ENCODE measurements at places on chromosomes 16 and 17.

DNA sequence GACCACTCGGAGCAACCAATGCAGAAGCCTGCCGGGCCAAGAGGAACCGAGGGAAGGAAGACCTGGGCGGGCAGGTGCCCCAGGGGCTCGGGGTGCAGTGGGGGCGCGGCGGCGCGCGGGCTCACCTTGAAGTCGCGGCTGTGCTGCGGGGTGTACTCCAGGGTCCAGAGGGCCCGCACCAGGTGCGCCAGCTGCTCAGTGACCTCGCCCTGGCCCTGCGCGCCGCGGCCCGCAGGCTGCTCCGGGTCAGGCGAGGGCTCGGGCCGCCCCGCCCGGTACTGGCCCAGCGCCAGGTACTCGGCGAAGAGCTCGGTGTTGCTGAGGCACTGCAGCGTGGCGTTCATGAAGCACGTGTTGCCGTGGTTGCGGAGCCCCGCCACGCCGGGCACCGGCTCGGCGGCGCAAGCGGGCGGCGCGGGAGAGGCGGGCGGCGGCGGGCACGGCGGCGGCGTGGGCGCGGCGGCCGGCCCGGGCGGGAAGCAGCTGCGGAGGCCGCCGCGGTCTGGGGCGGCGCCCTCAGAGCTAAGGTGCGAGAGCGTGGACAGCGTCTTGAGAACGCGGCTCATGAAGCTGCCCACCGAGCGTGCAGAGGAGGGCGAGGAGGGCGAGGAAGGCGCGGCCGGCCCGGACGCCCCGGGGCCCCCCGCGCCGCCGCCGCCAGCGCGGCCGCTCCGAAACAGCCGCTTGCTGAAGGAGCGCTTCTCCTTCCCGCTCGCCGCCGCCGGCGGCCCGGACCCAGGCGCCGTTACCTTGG is 562 bp downstream of the USP31 start:
- DNase-seq = no peak

DNA sequence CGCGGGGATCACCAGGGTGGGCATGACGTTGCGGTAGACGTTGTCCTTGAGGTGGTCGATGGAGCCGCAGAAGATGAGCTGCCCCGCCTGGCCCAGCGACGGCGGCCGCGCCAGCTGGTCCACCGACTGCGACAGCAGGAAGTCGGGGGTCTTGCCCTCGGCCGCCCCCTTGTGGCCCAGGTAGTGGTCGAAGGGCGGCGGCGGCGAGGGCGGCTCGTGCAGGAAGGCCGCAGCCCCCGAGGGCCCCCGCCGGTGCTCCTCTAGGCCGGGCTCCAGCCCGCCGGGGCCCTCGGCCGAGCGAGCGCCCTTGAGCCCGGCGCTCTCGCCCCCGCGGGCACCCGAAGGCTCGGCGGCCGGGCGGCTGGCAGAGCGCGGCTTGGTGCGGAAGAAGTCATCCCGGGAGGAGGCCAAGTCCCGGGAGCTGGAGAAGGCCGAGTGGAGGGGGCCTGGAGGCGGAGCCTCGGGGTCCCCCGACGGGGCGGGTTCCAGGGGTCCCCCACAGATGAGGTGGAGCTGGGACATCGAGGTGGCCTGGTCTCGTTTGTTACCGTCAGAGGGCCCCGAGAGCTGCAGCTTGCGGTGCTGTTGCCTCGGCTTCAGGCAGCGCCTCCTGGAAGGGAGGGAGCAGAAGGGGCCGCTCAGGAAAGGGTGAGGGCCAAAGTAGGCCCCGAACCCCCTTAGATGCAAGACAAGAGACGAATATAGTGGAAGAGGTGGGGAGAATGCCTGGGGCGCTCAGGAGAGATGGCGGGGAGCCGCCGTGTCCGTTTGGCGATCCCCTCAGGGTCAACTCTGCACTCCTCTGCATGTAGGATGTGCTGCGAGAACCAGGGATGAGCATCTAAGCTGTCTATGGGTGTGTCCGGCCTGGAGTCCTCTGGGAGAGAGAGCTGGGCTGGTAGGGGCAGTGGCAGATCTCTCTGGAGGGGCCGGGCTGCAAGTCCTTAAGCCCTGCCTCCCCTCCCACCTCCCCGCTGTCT is 8.8 kb downstream of the FAM171A2 start:
- DNase-seq = no peak

GRCh38 chr17:19378416-19379360 is at the start of gene MAPK7:
TSS of gene MAPK7 (plus strand) at chr17:19378498. CDS start at chr17:19378901, 403 bp downstream.
- DNase-seq = no peak

- no peak for DNase-seq
These were observed 2.6 kb downstream of the FZD2 start for GRCh38 chr17:44559634-44560554.

- no peak for DNase-seq
These were observed 5.1 kb upstream of the PERCC1 start for GRCh38 chr16:1425616-1426370.

DNA sequence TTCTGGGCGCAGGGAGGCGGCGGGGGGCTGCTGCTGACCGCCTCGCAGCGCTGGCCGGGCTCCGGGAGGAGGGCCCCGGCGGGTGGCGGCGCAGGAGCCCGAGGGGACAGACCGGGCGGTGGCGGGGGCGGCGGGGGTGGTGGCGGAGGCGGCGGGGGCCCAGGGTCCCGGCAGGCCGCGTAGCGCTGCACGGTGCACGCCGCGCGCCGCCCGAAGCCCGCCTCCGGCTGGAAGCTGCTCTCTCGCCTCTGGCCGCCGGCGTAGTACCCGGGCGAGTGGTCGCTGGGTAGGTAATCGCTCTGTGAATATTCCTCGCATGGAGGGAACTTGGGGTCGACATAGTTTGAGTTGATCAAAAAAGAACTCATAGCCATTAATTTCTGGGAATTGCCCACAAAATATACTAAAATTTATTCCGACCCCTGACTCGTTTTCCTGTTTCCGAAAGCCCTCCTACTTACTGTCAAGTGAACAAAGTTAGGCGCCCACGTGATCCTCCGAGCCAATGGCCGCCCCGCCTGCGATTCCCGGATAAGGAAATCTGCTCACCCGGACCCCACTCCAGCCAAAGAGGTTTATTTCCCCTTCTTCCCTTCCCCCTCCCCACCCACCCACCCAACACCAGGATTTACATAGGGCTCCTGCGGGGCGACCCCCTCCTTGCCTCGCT is at the start of gene HOXB4:
HOXB4 (minus strand) TSS at position 405 of the 670 bp plus-strand sequence; CDS start at position 374, 31 bp downstream.
- DNase-seq = no peak

DNA sequence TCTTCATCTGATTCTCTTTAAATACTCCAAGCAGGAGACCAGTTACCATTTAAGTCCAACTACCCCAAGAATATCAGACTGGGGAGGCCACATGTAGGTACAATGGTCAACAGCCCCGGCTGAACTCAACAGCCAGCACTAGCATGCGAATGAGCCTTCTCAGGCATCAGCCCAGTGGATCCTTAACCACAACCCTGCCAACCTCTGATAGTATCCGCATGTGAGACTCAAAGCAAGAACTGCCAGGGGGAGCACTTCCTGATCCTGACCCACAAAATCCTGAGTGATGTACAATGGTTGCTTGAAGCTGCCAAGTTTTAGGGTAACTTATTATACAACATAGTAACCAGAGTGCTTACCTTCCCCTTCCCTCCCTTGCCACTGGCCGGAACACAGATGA is 4.0 kb downstream of the PYY start:
- DNase-seq = no peak

DNA sequence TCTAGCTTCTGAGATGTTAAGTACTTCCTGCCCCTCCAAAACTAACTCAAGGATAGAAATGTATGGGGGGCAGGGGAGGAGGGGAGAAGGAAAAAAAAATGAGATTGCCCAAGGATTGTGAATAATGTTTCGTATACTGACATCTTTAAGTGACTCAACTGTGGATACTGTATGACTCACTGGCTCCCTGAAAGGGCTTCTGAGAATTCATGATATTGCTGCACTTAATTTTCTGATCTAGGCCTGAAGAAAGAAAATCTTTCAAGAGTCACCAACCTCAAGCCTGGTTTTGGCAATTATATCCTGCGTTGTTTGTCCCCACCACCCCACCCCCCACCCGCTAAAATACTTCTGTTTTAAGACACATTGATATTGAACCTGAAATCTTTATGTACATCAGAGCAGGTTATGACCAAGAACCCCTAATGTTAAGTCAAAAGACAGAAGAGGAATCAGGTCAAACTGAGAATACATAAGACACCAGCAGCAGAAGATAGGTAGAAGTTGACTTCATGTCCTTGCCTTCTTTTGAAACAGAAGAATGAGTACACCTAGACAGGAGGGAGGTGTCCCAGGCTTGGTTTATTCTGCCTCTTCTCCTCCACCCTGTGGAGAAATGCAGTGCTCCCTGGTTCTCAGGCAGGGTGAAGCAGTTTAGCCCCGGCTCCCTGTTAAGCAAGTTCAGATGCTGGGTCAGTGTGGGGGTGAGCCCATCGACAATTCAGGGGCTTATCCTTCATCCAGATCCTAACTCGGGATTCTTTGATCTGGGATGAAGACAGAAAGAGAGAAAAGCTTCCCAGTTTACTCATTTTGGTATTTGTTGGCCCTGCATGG is 3.3 kb upstream of the FBXL20 start:
- no peak for DNase-seq

- no peak for DNase-seq
These were observed 95.4 kb upstream of the ANKFN1 start for GRCh38 chr17:56057869-56058268.

DNA sequence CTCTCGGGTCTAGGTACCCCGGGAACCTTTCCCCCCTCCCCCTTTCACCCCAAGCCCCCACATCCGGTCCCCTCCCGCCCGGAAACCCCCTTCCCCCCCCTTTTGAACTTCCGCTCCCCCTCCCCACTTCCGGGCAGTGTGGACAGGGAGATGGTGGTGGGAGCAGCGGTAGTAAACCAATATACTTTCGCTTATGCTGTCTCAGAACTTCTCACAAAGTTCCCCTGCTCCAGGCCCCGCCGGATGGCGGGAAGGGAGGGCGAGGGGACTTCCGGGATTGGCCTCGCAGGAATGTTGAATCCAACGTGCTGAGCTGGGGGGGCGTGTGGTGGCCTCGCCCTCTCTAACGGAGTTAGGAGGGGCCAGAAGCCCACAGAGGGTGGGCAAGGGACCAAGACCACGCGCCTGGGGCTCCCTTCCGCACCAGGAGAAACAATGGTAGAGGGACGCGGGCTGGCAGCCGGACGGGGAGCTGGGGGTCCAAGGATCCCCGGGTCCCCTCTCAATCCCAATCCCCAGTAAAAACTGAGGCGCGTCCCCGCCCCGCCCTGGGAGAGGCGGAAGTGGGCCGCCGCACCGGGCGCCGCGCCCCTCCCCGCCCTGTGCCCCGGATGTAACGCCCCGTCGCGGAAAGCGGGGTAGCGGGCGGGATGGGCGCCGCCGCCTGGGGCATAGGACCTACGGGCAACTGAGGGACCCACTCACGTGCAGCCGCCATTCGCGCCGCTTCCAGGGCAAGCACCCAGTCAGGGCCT is 742 bp downstream of the PFN1 start:
- peak; percentile 57 for DNase-seq

GRCh38 chr16:67685388-67686112 is 18.9 kb downstream of the C16orf86 start:
- no peak for DNase-seq

DNA sequence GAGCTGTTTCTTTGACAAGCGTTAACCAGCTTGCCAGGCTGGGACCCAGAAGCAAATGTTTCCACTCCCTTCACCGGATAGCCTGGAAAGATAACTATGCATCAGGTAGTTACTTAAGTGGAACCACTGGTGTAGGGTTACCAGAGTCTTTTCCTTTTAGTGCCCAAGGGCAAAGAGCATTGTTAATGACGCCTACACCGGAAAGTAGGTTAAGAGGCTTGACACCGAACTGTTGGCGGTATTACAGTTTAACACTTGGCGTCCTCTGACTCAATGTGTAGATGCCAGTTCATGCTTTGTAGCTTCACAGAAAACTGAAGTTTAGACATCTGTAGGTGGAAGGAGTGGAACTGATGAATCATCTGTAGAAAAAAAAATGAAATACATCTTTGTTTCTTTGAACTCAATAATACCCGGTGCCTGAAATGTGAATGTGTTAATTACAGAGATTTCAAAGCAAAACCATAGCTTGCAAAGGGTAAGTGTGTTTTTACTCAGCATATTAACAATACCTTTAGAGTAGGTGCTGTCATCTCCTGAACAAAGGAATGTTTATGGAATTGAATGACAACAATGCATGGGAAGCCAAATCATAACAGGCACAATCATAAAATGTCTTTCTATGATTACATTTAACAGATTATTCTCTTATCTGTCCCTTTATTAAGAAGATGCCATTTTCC is 426.7 kb upstream of the SALL1 start:
- DNase-seq = no peak

GRCh38 chr17:19384723-19385391 is 2.1 kb downstream of the MFAP4 start:
- peak; percentile 74 for DNase-seq

DNA sequence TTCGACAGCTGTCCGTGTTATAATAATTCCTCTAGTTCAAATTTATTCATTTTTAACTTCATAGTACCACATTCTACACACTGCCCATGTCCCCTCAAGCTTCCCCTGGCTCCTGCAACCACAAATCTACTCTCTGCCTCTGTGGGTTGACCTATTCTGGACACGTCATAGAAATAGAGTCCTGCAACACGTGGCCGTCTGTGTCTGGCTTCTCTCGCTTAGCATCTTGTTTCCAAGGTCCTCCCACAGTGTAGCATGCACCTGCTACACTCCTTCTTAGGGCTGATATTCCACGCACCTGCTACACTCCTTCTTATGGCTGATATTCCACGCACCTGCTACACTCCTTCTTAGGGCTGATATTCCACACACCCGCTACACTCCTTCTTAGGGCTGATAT is 16.5 kb downstream of the SCGB1C2 start:
- no peak for DNase-seq

GRCh38 chr17:78970834-78971755 is 8.6 kb downstream of the LGALS3BP start:
- DNase-seq = peak; percentile 43

- no peak for DNase-seq
These were observed 1.7 kb upstream of the CCL1 start for GRCh38 chr17:34364751-34365150.

DNA sequence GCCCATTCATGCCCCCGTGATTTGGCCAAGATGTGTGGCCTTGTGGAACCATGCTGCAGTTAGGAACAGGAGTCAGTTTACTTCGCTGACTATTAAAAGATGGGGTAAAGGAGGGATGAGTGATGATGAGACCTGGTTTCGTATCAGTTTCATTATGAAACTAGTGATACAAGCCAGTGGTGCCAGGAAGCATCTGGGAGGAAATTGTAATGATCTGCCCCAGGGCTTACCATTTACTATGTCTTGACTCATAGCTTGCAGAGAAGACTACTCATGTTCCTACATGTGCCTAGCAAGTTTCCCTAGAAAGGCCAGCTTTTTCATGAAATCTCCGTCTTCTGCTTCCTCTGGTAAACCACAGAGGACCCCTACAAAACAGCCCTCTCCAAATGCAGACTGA is 23.2 kb downstream of the CDH3 start:
- DNase-seq = no peak

- DNase-seq = no peak
These were observed 12.1 kb downstream of the CYB561 start for GRCh38 chr17:63433746-63434591.
